Urothelium cell line (cell line): ENCODE measurements at places on chromosomes 3 and 15.

DNA sequence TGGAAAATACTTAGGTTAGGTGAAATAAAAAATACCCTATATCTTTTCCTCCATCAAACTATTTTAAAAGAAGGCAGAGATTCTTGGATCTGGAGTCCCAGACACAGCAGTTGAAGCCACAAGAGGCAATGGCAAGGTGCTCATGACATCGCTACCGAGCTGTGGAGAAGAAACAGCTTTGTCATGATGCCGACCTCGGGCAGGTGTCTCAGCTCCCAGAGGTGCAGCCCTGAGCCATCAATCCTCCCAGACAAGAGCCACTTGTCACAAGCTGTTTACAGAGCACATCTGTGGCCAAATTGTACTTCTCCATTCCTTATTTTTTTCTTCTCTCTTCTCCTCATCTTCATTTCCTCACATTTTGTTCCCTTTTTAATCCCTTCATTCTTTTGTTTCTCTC lies 50.8 kb downstream of the GPR176 start:
- DNase-seq, result no peak

GRCh38 chr3:183254487-183255347 lies 1.7 kb downstream of the B3GNT5 start:
- peak; percentile 16 for DNase-seq

- DNase-seq, result no peak
Observed at GRCh38 chr3:60599586-60599985, 651.7 kb downstream of the FHIT start.

- DNase-seq, result no peak
Observed at GRCh38 chr3:47874913-47875312, 72.0 kb downstream of the DHX30 start.

- no peak for DNase-seq
Observed at GRCh38 chr15:90868261-90868689, at the start of gene FURIN. TSS of gene FURIN (plus strand) at chr15:90868588. CDS start at chr15:90875741, 7,153 bp downstream.
